NCI-H146 (cell line): ENCODE measurements at places on chromosomes 2 and 18.

GRCh38 chr2:46098621-46099062 lies 198.6 kb upstream of the EPAS1 start:
- no peak for DNase-seq

DNA sequence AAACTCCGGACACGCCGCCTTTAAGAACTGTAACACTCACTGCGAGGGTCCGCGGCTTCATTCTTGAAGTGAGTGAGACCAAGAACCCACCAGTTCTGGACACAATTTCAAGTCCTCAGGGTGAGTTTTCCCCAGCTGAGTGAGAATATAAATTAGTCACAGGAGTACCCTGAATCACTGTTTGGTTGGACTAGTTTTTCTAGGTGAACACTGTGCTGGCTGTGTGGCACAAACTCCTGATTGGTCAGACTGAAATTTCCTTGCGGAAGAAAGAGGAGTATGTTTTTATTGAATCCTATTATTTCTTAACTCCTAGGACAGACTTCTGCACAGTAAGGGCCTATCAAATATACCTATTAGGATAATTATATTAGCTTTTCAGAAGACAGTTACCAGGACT lies 288.1 kb upstream of the UBE2E3 start:
- DNase-seq, result no peak

DNA sequence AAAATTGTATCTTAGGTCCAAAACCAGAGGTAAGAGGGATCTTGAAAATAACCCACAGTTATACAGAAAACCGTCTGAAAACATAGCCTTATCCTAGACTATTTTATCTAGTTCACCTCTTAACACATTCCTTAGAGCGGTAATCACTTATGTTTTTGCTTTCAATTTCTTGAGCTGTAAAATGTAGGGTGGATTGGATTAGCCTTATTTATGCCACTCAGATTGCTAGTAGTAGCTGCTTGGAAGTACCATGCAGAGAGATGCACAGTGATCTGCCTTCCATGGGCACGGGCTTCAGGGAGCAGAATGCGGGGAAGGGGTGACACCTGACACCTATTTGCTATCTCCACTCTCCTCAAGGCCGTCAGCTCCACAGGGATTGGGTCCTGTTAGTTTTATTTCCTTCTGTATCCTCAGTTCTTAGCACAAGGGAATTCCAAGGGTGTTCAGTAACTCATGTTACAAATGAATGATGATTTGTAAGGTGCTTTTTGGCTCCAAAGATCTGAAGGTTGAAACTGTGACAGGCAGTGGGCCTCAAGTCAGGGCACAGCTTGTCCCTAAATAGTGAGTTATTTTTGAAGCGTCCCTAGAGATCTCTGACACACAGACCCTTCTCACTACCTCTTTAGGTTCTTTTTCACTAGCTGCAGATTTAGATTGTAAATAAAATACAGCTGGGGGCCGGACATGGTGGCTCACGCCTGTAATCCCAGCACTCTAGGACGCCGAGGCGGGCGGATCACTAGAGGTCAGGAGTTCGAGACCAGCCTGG lies 64.0 kb upstream of the PMAIP1 start:
- DNase-seq, result peak; percentile 31

- DNase-seq, result peak; percentile 76
These were observed at the start of gene ANXA4 for GRCh38 chr2:69741575-69742321. ANXA4 (plus strand) TSS chr2:69742134; CDS start chr2:69781566, 39,432 bp downstream.

- no peak for DNase-seq
These were observed 10.8 kb downstream of the COQ10B start for GRCh38 chr2:197464175-197464574.

DNA sequence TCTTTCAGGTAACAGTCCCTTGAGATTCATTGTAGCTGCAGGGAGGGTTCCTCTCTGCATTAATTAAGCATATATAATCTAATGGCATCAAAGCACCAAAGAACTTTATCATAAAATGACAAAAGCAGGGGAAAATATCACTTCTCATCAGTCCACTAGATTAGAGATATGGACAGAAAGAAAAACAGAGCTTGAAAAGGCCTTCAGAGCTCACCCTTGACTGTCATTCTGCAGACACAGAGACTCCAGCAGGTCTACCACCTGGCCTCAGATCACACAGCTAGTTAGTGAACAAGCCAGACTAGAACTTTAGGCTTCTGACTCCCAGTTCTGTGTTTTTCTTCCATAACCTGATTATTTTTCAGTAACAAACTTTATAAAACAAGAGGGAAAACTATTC lies 88.5 kb downstream of the FIGN start:
- DNase-seq, result no peak

DNA sequence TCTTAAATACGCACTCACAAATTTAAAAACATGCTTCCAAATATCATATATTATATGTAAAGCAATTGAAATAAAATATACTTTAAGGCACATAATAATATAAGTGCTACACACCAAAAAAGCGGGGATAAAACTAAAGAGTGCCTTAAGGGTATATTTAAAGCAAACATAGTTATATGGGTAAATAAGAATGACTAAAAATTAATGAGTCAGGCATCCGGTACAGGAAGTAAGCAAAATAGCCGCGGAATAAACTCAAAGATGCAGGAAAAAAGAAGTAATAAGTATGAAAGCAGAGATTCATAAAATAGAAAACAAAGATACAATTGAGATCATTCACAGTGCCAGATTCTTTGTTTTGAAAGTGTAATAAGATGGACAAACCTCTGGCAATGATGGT lies 503.5 kb upstream of the SOX11 start:
- DNase-seq, result no peak

DNA sequence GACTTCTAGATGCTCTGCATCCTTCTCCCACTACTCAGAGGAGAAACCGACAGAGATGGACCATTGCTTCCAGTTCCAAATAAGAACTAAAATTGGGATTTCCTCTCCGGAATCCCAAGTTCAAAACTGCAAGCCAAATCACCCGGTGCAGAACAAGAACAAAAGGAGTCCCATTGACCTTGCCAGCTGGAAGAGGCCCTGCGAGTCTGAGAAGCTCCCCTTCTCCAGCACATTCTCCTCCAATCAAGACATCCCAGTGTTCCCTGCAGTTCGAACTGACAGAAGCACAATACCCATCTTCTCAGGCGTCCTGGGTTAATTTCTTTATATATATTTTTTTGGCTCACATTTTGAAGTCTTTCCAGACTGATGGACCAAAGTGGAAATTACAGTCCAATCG lies 195.3 kb upstream of the MEIS1 start:
- DNase-seq, result no peak

DNA sequence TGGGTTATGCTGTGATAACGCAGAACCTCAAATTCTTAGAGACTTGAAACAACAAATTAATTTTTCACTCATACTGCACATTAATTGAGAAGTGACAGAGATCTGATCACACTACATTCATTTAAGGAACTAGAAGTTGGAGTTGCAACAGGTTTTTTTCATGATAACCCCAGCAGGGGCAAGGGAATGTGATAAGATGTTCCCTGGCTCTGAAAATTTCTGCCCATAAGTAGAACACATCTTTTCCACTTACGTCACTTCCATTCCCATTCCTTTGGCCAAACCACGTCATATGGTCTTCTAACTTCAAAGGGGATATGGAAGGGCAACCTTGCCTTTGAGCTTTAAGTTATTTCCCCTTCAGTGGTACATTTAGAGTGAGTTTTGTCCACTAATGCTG lies 29.7 kb upstream of the PSME4 start:
- DNase-seq, result no peak

- no peak for DNase-seq
These were observed 20.1 kb downstream of the CAPN14 start for GRCh38 chr2:31197166-31197565.

DNA sequence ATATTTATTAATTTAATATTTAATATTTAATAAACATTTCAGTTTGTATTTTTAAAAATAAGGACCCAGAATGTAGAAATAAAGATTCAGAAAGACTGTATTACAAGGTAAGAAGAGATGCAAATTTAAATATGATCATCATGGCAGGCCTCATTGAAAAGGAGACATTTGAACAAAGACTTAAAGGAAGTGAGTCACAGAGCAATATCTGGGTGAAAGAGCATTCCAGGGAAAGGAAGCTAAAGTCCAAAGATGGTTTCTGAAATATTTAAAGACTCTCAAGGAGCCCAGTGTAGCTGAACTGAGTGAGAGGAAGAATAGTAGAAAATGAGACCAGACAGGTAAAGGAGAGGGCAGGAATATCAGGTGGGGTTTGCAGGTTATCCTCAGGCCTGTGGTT lies 5.9 kb downstream of the SCYGR4 start:
- no peak for DNase-seq

GRCh38 chr2:96098900-96099590 lies 17.3 kb downstream of the ADRA2B start:
- DNase-seq, result no peak

DNA sequence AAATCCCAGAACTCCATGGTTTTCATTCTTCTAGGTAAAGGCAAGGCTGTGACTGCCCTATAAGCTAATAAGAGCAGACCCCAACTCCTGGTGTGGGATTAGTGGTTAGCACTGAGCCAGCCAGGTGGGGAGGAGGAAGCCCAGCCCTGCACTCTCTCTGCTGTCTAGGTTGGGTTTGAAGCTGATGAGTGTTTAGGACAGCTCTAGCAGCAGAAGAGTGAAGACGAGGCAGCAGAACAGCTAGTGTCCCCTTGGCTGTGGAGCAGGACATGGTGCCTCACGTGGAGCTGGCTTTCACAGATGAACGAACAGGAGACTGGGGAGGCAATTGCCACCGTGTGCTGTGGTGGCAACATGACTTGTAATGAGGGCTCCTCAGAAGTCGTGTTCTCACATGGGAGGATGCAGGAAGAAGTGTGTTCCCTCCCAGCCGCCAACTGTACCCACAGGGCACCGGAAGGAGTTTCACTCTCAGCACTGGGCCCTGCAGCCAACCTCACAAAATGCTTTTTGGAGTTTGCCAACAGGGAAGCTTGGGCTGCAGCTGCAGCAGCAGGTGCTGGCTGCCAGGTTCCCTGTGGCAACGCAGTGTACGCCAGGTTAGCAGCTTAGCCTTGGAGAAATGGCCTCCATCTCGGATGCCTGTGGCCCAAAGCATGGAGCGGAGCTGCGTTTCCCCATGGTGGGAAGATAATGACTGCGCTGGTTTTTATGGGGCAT lies 328.2 kb downstream of the SETBP1 start:
- no peak for DNase-seq

- no peak for DNase-seq
These were observed 52.8 kb upstream of the HAAO start for GRCh38 chr2:42844901-42845821.

DNA sequence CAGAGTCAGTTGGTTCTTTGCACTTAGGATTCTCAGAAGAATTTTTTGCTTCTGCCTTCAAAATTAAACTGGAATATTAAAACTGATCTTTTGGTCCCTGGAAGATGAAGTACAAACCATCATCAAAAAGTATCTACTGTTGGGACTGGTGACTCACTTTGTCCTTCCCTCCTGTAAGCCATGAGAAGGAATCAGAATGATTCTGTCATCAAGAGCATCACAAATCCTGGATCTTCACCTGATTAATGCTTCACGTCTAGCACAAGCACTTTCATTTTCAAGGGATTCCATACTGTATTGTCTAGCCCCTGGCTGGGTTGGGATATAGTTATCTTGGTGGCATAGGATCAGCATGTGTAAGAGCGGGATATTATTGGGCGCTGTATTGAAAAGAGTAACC lies 69.3 kb upstream of the CYP1B1 start:
- no peak for DNase-seq

GRCh38 chr18:37508207-37508606 lies 57.4 kb downstream of the CELF4 start:
- peak; percentile 100 for DNase-seq
